ENCODE measurements at places on chromosomes 16 and 17.

DNA sequence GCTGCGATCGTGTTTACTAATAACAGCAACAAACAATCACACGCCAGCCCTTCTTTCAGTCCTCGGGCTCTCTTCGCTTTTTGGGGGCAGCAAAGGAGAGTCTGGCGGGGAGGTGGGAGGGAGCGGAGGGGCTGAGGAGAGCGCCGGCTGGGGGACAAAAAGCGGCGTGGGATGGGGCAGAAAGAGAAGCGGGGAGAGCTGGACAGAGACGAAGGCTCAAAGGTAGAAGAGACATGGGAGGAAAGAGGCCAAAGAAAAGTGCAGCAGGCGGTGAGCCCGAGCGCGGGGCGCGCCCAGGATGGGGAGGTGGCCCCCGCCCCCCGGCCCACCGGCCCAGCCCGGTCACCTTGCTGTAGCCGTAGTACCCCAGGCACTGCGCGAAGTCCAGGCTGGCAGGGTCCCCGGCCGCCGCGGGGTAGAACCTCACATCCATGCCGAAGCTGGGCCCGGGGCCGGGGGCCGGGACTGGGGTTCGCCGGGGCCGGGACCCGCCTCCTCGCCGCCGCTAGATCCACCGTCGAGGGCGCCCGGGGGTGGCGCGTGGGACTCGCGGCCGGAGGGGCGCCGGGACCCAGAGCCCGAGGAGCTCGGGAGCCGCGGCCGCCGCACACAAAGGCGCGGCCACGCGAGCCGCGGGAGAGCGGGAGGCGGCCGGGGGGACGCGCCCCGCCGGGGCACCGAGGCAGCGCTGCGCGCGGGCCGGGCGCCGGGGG is 496 bp downstream of the TOX3 start:
- DNase-seq = peak; percentile 21

- DNase-seq = peak; percentile 75
Observed at GRCh38 chr17:40909351-40909750, 24.3 kb upstream of the KRT20 start.

DNA sequence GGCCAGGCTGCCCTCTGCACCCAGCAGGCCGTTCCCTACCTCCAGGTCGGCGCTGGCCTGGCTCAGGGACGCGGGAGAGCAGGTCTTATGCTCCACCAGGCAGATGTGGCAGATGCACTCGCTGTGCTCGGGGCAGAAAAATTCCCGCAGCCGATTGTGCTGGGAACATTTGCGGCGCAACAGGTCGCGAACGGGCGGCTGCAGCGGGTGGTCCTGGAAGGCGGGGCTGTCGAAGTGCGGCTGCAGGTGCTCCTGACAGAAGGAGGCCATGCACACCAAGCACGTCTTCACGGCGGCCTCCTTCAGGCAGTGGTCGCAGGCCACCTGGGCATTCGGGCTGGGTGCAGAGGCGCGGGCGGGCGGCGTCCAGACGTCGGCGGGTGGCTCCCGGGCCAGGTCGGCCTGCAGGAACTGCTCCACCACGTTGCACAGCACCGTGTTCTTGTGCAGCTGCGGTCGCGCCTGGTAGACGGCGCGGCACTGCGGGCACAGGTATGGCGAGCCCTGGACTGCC is 439 bp downstream of the TRIM25 start:
- peak; percentile 43 for DNase-seq

- no peak for DNase-seq
Observed at GRCh38 chr16:4682616-4683254, 10.6 kb upstream of the NUDT16L1 start.

GRCh38 chr17:50107790-50108414 is 12.8 kb downstream of the PDK2 start:
- no peak for DNase-seq

DNA sequence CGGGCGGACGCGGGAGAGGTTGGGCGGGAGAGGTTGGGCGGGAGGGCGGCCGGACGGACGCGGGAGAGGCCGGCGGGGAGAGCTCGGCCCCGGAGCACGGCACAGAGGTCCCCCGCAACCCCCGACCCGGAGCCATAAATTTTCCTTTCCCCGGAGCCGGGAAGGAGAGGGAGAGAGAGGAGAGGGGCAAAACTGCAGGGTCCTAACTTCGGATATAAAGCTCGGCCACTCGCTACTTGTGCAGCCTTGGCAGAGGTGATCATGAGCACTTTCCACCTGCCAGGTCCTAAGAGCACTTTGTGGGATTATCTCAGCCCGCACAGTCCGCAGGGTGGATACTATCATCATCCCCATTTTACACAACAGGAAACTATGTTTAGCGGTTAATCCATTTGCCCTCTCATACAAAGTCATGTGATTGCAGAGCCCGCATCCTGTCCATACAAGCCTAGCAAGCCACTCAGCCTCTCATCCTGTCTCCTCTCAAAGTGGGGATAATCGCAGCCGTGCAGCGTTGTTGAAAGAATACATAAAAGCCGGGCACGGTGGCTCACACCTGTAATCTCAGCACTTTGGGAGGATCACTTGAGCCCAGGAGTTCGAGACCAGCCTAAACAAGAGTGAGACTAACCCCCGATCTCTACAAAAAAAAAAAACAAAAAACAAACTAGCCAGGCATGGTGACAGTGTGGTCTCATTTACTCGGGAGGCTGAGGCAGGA is 780 bp upstream of the DCAKD start:
- peak; percentile 54 for DNase-seq

DNA sequence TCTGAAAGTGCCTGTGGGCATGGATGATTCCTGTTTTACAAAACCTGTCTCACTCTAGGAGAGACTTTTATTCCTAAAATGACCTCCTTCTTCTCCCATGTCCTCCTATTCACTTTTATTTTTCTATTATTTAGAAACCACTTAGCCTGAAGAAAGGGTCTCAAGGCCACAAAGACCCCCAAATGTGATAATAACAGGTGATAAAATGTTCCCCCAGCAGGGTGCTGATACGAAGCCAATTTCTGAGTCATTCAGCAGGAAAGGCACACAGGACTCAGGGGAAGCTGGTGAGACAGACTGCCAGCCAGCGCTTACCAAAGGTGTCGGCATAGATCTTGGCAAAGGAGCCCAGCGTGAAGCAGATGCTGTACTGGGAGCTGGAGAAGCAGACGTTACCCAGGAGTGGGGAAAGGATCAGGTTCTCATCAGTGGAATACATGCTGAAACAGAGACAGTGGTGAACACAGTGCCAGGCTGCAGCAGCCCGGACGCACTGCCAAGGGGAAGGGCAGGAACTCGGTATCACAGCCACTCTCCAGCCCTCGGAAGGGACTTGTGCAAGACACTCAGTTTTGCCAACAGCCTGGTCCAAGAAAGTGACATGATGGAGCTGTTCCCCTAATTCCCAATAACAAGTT is 24.6 kb downstream of the HIGD1B start:
- DNase-seq = peak; percentile 90

GRCh38 chr16:26345966-26346365 is 654.2 kb downstream of the HS3ST4 start:
- no peak for DNase-seq
